ENCODE measurements at places on chromosomes 4 and X. TPM values are rescaled to one million over a fixed set of nuclear protein-coding genes. Genes with fewer than 3 reads are reported as not detected.
A peak's percentile ranks its signal among the peaks of the same experiment; 100 is the strongest.

The RHOXF2B gene
- polyA plus RNA-seq = not detected

The WDR17 gene
- 0.82 TPM for polyA plus RNA-seq

The DGAT2L6 gene
- polyA plus RNA-seq = not detected

The TMEM31 gene
- not detected for polyA plus RNA-seq

The TMEM271 gene
- not detected for polyA plus RNA-seq

The RS1 gene
- polyA plus RNA-seq = not detected

The BMPR1B gene
- polyA plus RNA-seq = not detected

The STAP1 gene
- 226 TPM for polyA plus RNA-seq

The LIMCH1 gene
- polyA plus RNA-seq = not detected

The CHRDL1 gene
- not detected for polyA plus RNA-seq

The NPY1R gene
- polyA plus RNA-seq = not detected

The MAMLD1 gene
- 0.75 TPM for polyA plus RNA-seq

The MAGED2 gene
- polyA plus RNA-seq = 64.8 TPM

The ODAM gene
- polyA plus RNA-seq = not detected

DNA sequence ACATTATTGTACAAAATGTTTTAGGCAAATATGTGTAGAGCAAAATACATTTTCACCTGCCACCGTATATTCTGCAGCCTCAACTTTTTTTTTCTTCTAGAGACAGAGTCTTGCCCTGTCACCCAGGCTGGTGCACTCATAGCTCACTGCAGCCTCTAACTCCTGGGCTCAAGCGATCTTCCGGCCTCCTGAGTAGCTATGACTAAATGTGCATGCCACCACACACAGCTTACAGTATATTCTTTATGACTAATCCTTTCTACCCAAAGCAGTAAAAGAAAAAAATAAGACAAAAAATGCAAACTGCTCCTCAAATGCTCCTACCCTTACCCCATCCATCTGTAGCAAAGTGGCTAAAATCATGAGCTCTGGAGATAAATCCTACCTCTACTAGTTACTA, 426.3 kb downstream of the KCNIP4 start:
- H3K27ac ChIP-seq = no peak overlapping the region
- no peaks in the 10 kb centered on the region for H3K4me1 ChIP-seq

- no peaks in the 10 kb centered on the region for H3K27me3 ChIP-seq
- no peaks in the 10 kb centered on the region for H3K4me1 ChIP-seq
- H3K4me3 ChIP-seq = no peak overlapping the region
- H3K36me3 ChIP-seq = no peaks in the 10 kb centered on the region
- no peak overlapping the region for H3K27ac ChIP-seq
Observed at GRCh38 chr4:40607221-40607620, 22.4 kb downstream of the RBM47 start.

GRCh38 chrX:42900947-42901346, 123.0 kb upstream of the PPP1R2C start:
- H3K4me3 ChIP-seq = no peak overlapping the region
- no peak overlapping the region for H3K27ac ChIP-seq
- no peaks in the 10 kb centered on the region for H3K4me1 ChIP-seq
- no peak for DNase-seq
- H3K27me3 ChIP-seq = no peaks in the 10 kb centered on the region
- H3K36me3 ChIP-seq = no peaks in the 10 kb centered on the region

GRCh38 chr4:36187723-36188333, 56.5 kb downstream of the ARAP2 start:
- no peaks in the 10 kb centered on the region for H3K27me3 ChIP-seq
- H3K36me3 ChIP-seq = no peaks in the 10 kb centered on the region
- DNase-seq = peak; percentile 2
- H3K27ac ChIP-seq = no peak overlapping the region

GRCh38 chr4:37793562-37793961, 32.9 kb upstream of the PGM2 start:
- H3K27me3 ChIP-seq = peaks cover 5% of the 10 kb centered on the region
- no peak overlapping the region for H3K4me3 ChIP-seq
- no peaks in the 10 kb centered on the region for H3K4me1 ChIP-seq

DNA sequence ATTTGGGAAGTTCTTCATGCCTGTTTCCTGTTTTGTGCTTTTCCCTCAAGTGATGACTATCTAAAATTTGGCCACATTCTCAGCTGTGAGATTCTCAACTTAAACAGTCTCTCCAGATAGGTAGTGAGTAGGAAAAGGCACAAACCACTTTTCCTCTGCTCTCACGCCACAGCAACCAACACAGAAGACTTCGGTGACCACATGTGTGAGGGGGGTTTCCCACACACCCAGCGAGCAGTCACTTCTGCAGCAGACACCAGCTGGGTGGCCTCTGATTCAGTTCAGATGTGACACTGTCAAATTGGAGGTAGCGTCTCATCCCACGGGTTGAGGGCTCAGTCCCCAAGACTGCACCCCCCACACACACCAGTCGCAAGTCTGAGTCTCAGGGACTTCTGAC, 25.1 kb upstream of the CLDN34 start:
- DNase-seq = peak; percentile 44
- H3K27ac ChIP-seq = no peak overlapping the region
- peak overlapping the region; percentile 70 for H3K4me3 ChIP-seq
- H3K36me3 ChIP-seq = no peaks in the 10 kb centered on the region

DNA sequence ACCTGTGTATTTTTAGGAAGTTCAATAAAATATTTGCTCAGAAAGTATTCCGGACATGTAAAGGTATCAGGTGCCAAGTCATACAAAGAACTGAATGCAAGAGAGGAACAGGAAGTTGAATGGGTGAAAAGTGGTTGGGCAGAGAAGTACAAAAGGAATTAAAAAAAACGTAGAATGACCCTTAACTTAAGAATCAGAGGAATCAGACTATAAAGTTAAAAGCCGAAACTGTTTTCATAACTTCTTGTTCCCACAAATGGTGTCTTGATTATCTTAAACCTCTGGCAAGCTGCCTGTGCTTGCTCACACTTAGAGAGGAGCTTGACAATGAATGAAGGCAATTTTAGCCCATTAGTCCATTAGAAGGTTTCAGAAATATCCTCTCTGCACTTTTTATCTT, 81.6 kb upstream of the HHIP start:
- H3K27me3 ChIP-seq = peaks cover 4% of the 10 kb centered on the region
- no peaks in the 10 kb centered on the region for H3K36me3 ChIP-seq
- H3K4me1 ChIP-seq = no peaks in the 10 kb centered on the region
- H3K27ac ChIP-seq = no peak overlapping the region
- no peak for DNase-seq

DNA sequence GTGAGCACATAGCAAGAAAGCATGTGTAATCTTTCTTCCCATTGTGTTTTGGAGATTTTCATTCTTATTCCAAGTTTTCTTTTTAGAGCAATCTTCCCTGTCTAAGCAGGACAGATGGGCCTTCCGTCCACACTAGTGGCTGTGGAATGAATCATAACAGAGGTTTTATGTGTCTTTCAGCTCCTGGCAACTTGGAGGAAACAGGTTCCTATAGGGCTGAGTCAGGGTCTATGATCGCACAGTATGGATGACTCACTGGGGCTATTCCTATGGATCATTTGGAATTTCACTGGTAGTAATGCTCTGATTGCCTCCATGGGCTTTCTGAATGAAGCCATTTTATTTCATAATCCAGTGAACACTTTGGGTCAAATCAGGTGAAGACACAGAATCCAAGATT, 51.8 kb upstream of the CBLL2 start:
- no peaks in the 10 kb centered on the region for H3K4me1 ChIP-seq
- H3K27me3 ChIP-seq = no peaks in the 10 kb centered on the region
- no peak overlapping the region for H3K27ac ChIP-seq
- no peak for DNase-seq

GRCh38 chr4:184439856-184440594, 34.3 kb downstream of the IRF2 start:
- H3K4me1 ChIP-seq = peaks cover 94% of the 10 kb centered on the region
- no peak overlapping the region for H3K4me3 ChIP-seq
- peak overlapping the region; percentile 87 for H3K27ac ChIP-seq
- H3K27me3 ChIP-seq = no peaks in the 10 kb centered on the region
- H3K36me3 ChIP-seq = peaks cover 6% of the 10 kb centered on the region
- no peak for DNase-seq

GRCh38 chr4:40280586-40280985, 54.5 kb upstream of the CHRNA9 start:
- no peaks in the 10 kb centered on the region for H3K27me3 ChIP-seq
- H3K4me3 ChIP-seq = no peak overlapping the region
- DNase-seq = no peak
- peaks cover 56% of the 10 kb centered on the region for H3K4me1 ChIP-seq
- H3K27ac ChIP-seq = peak overlapping the region; percentile 49

GRCh38 chr4:81116566-81116965, 86.1 kb downstream of the BMP3 start:
- no peaks in the 10 kb centered on the region for H3K27me3 ChIP-seq
- H3K36me3 ChIP-seq = no peaks in the 10 kb centered on the region
- H3K4me1 ChIP-seq = no peaks in the 10 kb centered on the region
- H3K4me3 ChIP-seq = no peak overlapping the region

- H3K27me3 ChIP-seq = no peaks in the 10 kb centered on the region
- no peaks in the 10 kb centered on the region for H3K4me1 ChIP-seq
- no peak for DNase-seq
- no peak overlapping the region for H3K27ac ChIP-seq
Observed at GRCh38 chrX:122625821-122626220, 558.3 kb upstream of the GRIA3 start.

- no peaks in the 10 kb centered on the region for H3K27me3 ChIP-seq
- DNase-seq = no peak
- H3K4me3 ChIP-seq = no peak overlapping the region
- no peak overlapping the region for H3K27ac ChIP-seq
- no peaks in the 10 kb centered on the region for H3K4me1 ChIP-seq
- H3K36me3 ChIP-seq = no peaks in the 10 kb centered on the region
Observed at GRCh38 chrX:140360284-140360683, 144.6 kb downstream of the SOX3 start.

GRCh38 chr4:185576962-185577950, 41.9 kb upstream of the PDLIM3 start:
- no peak overlapping the region for H3K4me3 ChIP-seq
- no peaks in the 10 kb centered on the region for H3K4me1 ChIP-seq
- no peak overlapping the region for H3K27ac ChIP-seq
- peaks cover 32% of the 10 kb centered on the region for H3K27me3 ChIP-seq

- DNase-seq = no peak
- peaks cover 6% of the 10 kb centered on the region for H3K4me1 ChIP-seq
- no peak overlapping the region for H3K4me3 ChIP-seq
- H3K36me3 ChIP-seq = no peaks in the 10 kb centered on the region
- H3K27me3 ChIP-seq = no peaks in the 10 kb centered on the region
Observed at GRCh38 chr4:42671431-42672194, 14.7 kb upstream of the ATP8A1 start.

DNA sequence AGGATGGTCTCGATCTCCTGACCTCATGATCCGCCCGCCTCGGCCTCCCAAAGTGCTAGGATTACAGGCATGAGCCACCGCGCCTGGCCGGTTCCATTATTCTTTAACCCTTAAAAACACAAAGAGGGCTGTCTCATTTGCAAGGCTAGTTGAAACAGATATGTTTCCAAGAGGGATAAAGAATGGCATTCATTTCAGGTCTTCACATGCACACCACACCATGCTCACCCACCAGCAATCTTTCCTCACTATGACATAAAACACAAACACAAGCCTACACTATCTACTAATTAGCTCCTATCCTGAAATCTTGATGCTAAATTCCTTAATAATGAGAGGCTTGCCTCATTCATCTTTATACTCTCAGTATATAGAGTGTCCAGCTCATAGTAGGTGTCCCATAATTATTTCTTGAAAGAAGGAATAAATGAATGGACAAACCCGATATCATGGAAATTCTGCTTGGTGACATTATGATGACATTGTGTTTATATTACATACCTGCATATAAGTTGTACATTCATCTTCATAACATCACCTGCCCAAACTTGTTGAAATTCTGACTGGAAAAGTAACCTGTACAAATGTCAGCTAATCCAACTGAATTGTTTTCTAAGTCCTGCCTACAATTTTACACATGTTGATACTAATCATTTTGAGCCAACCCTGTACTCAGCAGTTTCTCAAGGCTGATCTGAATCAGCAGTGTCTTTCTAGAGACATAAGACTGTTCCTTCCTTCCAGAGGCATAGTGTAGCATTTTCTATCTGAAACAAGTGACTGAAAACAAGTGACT, 408.5 kb downstream of the KLHL13 start:
- H3K36me3 ChIP-seq = no peaks in the 10 kb centered on the region
- H3K27ac ChIP-seq = no peak overlapping the region
- H3K4me3 ChIP-seq = no peak overlapping the region
- no peaks in the 10 kb centered on the region for H3K4me1 ChIP-seq
- no peak for DNase-seq

GRCh38 chr4:112517067-112517634, 1.2 kb upstream of the NEUROG2 start:
- H3K27ac ChIP-seq = peak overlapping the region; percentile 13
- peak overlapping the region; percentile 88 for H3K4me3 ChIP-seq
- DNase-seq = no peak

DNA sequence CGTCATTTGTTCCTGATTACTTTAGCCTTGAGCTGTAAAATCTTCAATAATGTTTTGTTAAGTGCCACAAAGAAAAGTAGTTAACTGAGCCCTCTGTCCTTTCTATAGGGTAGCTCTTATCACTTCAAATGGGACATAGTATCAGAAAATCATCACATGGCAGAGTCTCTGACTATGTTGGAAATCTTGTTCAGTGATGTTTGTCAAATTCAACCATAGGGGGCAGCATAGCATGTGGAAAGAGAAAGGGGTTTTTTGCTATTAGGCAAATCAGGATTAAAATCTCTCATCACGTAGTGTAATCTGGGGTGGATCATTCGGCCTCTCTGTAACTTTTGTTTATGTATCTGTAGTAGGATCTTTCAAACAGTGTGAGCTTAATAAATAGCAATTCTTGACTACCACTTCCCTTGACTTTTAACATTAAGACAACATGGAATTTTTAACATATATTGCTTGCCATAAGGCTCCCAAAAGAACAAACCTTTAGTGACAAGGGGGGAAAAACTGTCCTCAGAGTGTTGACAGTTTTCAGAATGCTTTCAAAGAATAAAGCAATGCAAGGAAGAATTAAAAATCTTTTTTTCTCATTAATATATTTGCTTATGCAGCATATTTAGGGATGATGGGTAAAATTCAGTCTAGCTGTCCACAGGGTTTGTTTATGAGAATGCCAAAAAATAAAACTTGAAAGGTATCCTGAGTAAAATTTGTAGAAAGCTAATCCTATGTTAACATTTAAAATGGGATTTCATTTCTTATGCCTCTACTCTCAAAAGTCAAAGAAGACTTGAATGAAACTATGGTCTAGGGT, 127.2 kb downstream of the FBXW7 start:
- H3K4me3 ChIP-seq = no peak overlapping the region
- peak; percentile 17 for DNase-seq
- H3K27me3 ChIP-seq = no peaks in the 10 kb centered on the region
- H3K4me1 ChIP-seq = peaks cover 12% of the 10 kb centered on the region
- peaks cover 4% of the 10 kb centered on the region for H3K36me3 ChIP-seq

DNA sequence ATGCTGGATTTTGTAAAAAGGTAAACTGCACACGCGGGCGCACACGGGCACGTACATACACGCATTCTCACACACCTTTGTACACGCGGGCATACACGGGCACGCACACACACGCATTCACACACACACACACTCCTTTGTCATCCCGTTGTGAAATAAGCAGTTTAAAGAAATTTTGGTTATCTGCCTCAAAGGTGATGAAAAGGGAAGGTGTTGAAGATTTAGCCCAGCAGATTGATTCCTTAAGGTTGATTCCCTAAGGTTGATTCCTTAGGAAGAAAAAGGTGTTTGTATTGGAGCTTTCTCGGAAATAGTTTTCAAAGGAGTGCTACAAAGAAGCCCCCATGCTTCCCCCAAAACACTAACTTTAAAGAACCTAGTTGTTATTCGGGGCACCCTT, 693 bp downstream of the ATP10D start:
- H3K27me3 ChIP-seq = no peaks in the 10 kb centered on the region
- DNase-seq = no peak
- H3K27ac ChIP-seq = peak overlapping the region; percentile 99
- H3K4me1 ChIP-seq = peaks cover 38% of the 10 kb centered on the region

Measured in naive B cell (primary cell).